ENCODE measurements at places on chromosomes 12 and 14. TPM values are rescaled to one million over a fixed set of nuclear protein-coding genes. Genes with fewer than 3 reads are reported as not detected.

IFNG-AS1 gene
- 4.9 TPM for total RNA-seq

SRGAP1 gene
- 13.7 TPM for total RNA-seq

SCAF11 gene
- 191 TPM for total RNA-seq

LALBA gene
- not detected for total RNA-seq

TBX5 gene
- 3.3 TPM for total RNA-seq
